ENCODE measurements at places on chromosomes 12 and 14. TPM values are rescaled to one million over a fixed set of nuclear protein-coding genes. Genes with fewer than 3 reads are reported as not detected.

Gene GYS2
- not detected for total RNA-seq

Gene PIP4K2C
- 54.0 TPM for total RNA-seq

Gene ALX1
- not detected for total RNA-seq

Gene EMC9
- 15.2 TPM for total RNA-seq

Gene LRRC10
- not detected for total RNA-seq

Gene CABP1
- not detected for total RNA-seq

Gene GZMB
- not detected for total RNA-seq

Gene MIPOL1
- total RNA-seq, result not detected

Gene NFE2
- total RNA-seq, result not detected

Gene FBXW8
- 16.8 TPM for total RNA-seq

Gene GZMH
- total RNA-seq, result not detected

Gene GPD1
- total RNA-seq, result 0.29 TPM

Gene PKP2
- total RNA-seq, result 57.3 TPM

DNA sequence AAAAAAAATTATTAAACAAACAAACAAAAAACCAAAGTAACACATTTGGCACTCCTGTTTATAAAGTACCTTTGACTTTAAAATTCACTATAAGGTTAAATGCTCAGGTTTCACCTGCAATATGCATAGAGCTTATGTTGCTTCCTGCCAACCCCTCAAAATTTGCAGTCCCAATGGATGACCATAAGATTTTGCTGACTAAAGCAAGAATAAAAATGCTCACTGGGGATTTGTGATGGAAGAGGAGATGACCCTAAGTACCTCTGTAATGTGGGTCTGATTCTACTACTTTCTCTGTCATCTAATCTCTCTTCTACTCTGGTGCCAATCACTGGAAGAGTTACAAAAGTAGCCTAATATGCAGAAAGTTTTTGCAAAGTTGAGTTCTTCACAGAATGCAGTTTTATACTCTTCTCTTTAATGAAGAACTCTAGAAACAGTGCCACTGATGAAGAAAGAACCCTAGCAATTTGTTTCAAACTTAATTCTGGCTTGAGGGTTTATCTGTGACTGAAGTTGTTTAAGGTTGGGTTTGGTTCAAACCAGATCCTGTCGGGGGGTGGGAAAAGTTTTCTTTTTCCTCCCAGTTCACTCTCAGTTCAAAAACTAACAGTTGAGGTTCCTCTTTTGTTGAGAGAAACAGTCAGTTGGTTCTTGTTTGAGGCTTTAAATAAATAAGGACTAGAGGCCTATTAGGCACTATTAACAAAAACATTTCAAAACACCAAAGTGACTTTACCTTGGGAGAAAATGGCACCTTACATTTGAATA is 10.9 kb downstream of the WASHC3 start:
- DNase-seq, result no peak

- peak; percentile 13 for DNase-seq
Observed at GRCh38 chr12:78580296-78580695, 284.3 kb upstream of the SYT1 start.

DNA sequence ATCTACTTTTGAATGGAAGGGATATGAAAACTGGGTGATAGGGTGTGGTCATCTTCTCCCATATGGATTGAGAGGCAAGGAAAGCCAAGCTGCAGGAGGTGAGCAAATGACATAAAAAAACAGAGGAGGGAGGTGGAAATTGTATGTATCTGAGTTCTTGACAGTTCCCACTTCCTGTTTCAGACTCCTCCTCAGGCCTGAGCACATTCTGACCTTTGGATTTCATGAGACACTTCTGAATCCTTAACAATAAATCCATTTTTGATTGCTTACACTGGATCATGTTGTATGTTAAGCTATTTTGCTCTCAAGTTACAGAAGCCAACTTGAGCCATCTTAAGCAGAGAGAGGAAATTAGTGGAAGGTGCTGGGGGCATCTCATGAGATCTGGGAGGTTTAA is 11.6 kb upstream of the SRSF5 start:
- no peak for DNase-seq

- no peak for DNase-seq
Observed at GRCh38 chr12:2372178-2372577, 319.4 kb downstream of the CACNA1C start.

GRCh38 chr14:56133547-56133946 is 15.3 kb downstream of the PELI2 start:
- DNase-seq, result no peak

- DNase-seq, result no peak
Observed at GRCh38 chr12:54716261-54716660, 68.1 kb upstream of the DCD start.

DNA sequence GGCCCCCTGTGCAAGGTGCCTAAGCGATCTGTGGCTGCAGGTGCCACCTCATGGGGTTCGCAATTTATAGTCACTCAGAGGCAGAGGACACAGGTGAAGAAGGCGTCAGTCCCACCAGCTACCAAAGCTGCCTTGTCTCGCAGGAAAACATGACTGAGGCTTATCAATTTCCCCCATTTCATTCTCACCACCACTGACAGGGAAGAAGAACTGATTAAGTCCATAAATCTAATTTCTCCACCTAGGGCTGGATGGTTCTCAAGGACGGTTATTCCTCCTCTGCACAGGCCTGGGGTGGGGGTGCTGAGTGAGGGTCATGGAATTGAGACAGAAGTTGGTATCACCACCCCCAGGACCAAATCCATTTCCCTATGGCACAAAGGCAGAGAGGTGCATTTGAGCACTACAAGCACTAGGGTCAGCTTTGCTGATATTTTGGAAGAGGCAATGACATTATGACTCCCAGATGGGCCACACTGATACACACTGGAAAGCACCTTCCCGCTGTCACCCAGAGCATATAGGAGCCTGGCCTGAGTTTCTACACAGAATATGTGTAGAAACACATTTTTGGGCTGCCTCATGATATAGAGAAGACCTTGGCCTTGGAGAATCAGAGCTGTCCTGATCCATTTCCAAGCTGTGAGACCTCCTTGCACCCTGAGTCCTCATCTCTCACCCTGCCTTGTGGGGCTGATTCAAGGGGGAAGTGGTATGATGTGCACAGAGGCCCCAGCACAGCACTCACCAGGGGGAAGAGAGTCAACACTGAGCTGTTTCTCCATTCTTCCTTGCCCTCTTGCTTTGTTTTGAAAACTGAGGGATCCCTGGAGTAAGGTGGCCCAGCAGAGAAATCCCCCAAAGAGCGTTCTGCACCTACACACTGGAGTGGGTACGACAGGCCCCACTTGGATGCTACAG is 59.4 kb downstream of the PITPNM2 start:
- no peak for DNase-seq

DNA sequence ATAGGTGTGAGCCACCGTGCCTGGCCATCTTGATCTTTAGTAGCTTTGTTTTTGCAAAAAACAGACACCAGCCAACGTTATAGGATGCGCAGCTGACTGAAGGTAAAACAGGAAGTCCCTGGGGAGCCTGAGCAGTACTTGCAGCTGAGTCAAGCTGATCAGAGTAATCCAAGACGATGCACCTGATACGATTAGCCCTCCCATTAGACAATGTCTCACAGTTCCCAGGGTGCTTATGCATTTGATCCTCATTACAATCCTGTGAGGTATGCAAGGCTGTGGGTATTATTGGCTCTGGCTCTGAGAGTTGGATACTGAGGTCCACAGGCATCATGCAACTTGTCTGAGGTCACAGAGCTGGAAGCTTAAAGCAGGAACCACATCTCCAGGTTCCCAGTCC is 8.1 kb downstream of the KRT18 start:
- peak; percentile 63 for DNase-seq

DNA sequence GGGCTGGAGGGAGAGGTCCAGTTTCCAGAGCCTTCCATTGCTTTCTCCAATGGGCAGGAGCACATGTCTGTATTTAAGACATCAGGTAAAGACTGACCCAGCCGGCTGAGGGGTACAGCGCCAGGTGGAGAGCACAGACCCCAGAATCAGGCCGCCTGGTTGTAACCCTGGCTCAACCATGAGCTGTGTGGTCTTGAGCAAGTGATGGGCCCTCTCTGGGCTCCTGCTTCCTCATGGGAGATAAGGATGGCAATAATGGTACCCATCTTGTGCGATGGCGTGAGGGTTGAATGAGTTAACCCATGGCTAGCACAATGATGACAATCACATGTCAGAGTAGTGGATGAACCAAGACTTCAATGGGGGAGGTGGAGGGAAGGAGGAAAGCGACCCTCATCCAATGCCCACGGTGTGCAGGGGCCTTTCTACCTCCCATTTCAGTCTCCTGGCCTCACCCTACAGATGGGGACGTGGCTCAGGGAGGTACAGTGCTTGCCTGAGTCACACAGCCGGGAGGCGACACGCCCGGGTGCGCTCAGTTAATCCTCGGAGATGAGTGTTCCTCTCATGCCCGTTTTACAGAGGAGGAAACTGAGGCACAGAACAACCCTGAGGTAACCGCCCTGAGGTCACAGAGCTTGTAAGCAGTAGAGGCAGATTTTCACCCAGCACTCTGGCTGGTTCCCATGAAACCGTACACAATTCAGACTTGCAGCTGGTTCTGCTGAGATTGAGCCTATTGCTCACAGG is 163.9 kb downstream of the RBM19 start:
- DNase-seq, result no peak

- no peak for DNase-seq
Observed at GRCh38 chr12:29176941-29177340, 27.9 kb downstream of the FAR2 start.

- DNase-seq, result no peak
Observed at GRCh38 chr14:59215322-59215721, 26.9 kb downstream of the DAAM1 start.

- DNase-seq, result peak; percentile 53
Observed at GRCh38 chr14:34722723-34723545, 8.5 kb upstream of the CFL2 start.

- no peak for DNase-seq
Observed at GRCh38 chr12:124595444-124595843, 28.0 kb upstream of the NCOR2 start.

- DNase-seq, result no peak
Observed at GRCh38 chr14:91723501-91723900, 8.4 kb downstream of the CATSPERB start.

- no peak for DNase-seq
Observed at GRCh38 chr12:57141249-57141648, 6.2 kb downstream of the LRP1-AS start.

GRCh38 chr12:64724201-64724745 is 34.9 kb downstream of the GNS start:
- DNase-seq, result no peak

GRCh38 chr12:29273178-29273843 is 107.7 kb downstream of the ERGIC2 start:
- no peak for DNase-seq

GRCh38 chr14:105283899-105284298 is 16.9 kb downstream of the BRF1 start:
- no peak for DNase-seq

GRCh38 chr14:21505012-21505553 is 6.1 kb downstream of the METTL3 start:
- no peak for DNase-seq

DNA sequence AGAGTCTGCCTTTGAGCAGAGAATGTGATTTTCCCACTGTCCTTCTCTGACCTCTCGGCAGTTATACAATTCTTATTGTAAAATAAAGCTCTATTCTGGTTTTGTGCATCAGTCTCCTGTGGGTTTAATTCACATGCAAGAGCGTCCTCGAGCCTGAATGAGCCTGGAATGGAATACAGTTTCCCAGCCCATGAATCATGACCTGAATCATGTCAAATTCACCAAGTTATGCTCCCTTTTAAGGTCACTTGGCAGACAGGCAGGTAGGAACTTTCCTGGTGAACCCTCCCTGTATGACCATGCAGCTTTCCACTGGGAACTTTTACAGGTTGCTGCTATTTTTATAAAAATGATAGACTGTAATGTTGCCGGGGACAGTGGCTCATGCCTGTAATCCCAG is 41.7 kb downstream of the BICD1 start:
- DNase-seq, result no peak

- DNase-seq, result no peak
Observed at GRCh38 chr12:93536766-93537488, 35.5 kb upstream of the SOCS2 start.

GRCh38 chr14:58637040-58637390 is 747 bp upstream of the DACT1 start:
- DNase-seq, result peak; percentile 21

DNA sequence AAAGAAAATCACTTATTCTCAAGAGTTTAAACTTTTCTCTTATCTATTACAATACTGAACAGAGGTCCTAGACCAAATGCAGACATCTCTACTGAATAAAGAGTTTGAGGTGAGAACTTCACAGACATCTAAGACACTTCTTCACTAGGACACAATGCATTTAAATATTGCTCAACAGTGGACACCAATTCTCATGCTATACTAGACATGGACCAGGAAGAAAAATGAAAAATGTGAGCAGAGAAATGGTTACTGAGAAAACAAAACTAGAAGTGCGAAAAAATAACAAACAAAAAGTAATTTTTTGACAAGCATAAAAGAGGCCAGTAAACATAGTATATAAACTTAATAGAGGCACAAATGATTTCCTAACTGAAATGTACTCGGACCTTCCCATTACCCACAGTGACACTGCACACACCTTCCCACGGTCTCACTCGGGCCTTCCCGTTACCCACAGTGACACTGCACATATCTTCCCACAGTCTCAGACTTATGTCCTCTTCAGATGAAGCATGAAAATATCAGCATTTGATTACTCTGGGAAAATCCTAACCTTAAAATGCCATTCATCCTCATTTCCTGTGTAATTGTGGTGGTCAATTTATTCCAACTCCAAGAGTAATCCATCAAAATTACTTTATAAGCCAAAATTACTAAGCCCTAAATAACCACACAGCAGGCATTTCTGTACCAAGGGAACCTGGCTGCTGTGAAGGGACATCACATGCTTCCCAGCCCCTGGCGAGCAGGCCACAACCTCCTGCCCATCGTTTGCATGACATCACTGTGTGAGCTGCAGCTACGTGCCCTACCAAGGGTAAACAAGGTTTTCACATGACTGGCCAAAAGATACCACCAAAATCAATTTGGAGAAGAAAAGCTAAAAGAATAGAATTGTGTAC is 6.4 kb downstream of the SLC15A4 start:
- DNase-seq, result peak; percentile 78

GRCh38 chr12:124881123-124881522 is 17.5 kb upstream of the SCARB1 start:
- DNase-seq, result no peak

GRCh38 chr12:42588524-42589464 is 752 bp downstream of the PRICKLE1 start:
- DNase-seq, result peak; percentile 28

GRCh38 chr12:109998241-109998903 is 858 bp upstream of the ANKRD13A start:
- DNase-seq, result no peak

- DNase-seq, result no peak
Observed at GRCh38 chr14:69749956-69750355, 17.0 kb upstream of the SRSF5 start.

DNA sequence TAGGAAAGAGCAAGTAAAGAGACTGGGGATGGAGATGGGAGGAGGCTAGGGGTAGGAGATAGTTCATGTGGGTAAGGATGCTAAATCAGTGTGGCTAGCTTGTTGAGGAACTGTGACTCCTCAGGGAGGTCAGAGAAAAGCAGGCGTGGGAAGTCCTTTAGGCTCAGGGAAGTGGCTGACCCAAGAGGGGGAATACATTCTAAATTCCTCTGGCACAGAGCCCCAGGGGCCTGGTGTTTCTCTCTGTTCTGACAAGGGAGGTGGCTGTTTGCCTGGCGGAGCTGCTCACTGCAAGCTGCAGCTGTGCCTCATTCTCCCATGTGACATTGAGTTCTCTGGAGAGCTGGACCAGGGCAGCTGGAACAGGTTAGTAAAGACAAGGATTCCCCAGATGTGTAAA is 152.2 kb upstream of the SLC38A2 start:
- DNase-seq, result peak; percentile 51

GRCh38 chr14:104770072-104770579 is 17.2 kb downstream of the SIVA1 start:
- no peak for DNase-seq

Data from A172 (cell line).